ENCODE measurements at places on chromosomes 5 and 9.

DNA sequence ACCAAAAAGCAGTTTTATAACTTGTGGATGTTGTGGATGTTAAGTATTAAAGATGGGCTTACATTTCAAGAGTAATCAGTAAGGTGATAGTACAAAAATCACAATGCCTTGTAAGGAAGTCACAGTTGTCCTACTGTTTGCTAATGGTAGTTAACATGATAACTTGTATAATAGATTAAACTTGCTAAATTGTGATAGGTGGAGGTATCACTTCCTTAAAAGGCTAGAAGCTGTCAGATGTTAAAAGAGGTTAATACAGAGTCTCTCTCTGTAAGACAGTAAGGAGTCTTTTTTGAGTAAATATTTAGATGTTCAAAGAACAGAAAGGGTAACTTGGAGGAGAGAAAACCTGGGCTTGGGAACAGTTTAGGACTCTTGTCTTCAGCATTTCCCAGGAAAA lies 14.2 kb upstream of the MACIR start:
- no peak for DNase-seq

- DNase-seq: no peak
Observed at GRCh38 chr9:33489066-33489465, 15.3 kb upstream of the NOL6 start.

- DNase-seq: no peak
Observed at GRCh38 chr9:130933114-130934046, 5.7 kb downstream of the FIBCD1 start.

GRCh38 chr9:134681061-134681661 lies 39.6 kb downstream of the COL5A1 start:
- DNase-seq: no peak

DNA sequence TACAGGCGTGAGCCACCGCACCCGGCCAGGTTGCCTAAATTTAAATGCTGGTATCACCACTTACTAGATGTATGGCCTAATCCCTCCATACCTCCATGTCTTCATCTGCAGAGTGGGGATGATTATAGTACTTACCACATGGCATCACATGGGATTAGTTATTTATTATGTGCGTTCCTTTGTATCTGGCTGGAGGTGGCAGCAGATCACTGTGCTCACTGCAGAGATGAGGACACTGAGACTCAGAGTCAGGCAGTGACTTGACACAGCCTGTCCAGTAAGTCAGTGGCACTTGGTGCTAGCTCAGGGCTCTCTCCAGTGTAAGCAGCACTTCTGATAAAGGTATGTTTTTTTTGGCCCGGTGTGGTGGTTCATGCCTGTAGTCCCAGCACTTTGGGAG lies 38.4 kb upstream of the HAND1 start:
- DNase-seq: no peak

DNA sequence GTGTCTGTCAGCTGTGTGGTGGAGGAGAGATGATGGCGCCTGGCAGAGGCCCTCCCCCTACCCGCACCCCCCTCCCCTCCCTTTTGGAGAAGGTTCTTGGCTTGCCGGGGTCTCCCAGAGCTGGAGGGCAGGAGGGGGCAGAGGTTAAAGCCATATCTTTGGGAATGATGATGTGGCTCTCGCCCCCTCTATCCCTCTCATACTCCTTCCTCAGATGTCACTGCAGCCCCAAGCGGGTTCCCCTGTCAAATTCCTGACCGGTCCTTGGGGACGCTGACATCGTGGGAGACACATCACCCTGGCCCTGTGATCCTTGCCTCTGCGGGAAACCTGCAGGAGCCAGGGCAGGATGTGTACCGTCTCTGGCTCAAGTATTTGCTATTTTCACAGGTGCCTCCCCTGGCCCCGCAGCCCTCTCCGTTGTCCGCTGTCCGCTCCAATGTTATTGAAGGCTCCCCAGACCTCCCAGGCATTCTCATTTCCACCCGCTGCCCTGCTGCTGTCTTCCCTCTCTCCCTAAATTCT lies 109.5 kb downstream of the FOXD1 start:
- no peak for DNase-seq

GRCh38 chr5:22542340-22542739 lies 310.8 kb downstream of the CDH12 start:
- no peak for DNase-seq

DNA sequence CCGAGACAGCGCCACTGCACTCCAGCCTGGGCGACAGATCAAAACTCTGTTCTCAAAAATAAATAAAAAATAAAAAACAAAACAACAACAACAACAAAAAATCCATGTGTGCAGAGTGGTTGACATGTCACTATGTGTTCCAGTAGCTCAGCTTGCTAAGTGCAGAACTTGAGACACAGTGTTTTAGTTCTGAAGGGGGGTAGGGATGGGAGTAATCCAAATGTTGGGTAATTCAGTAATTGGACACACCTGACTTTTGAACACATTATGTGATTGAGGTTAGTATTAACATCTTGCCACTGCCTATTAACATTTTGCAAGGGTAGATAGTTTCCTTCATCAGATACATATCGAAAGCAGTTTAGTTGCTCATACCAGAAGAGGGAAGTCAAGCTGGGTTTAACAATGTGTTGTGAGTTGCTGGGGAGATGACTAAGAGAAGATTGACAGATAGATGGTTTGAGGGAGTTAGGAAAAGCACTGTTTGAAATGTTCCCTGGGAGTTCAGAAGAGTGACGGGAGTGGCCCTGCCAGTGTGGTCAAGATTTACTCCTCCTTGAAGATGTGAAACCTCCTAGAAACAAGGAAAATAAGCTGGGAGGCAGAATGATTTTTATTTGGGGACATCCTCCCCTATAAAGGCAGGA lies 928 bp downstream of the HACD4 start:
- no peak for DNase-seq

Measured in stimulated activated CD8-positive, alpha-beta memory T cell treated with anti-CD3 and anti-CD28 coated beads, Interleukin-2, amount 100 ng/mL, for 1 hour (primary cell).